NCI-H1436 treated with DMSO at 0.1 percent for 48 hours (cell line): ENCODE measurements at places on chromosomes 7 and 10.

GRCh38 chr10:33334805-33335550 is 511 bp upstream of the NRP1 start:
- DNase-seq: no peak

- DNase-seq: no peak
These were observed 34.7 kb downstream of the NET1 start for GRCh38 chr10:5447056-5447455.

GRCh38 chr7:17186745-17187530 is 111.5 kb upstream of the AHR start:
- DNase-seq: no peak

DNA sequence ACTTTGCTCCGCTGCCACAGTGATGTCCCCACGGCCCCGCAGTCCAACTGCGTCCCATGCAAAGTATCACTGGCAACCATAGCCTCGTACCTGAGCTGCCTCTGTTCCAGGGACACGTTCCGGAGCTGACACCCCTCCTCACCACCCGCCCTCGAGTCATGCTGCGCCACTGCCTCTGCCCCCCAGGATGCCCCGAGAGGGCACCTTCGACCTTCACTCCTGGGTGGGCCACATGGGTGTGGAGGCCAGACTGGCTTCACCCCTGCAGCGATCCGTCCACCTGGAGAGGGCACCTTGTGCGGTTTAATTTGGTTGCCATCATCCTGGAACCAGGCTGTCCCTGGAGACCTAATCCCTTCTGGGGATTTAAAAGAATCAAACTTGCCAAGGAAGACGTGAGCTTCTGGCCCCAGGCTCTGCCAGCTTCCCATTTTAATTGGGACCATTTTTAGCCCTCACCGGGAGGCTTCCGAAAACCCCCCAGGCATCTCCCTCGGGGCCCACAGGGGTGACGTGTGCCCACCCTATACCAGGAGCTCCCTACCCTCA is 19.2 kb upstream of the TNRC18 start:
- no peak for DNase-seq
